ENCODE measurements at places on chromosomes 7 and 10.

- no peak for DNase-seq
Observed at GRCh38 chr10:33674986-33675599, 340.6 kb upstream of the NRP1 start.

DNA sequence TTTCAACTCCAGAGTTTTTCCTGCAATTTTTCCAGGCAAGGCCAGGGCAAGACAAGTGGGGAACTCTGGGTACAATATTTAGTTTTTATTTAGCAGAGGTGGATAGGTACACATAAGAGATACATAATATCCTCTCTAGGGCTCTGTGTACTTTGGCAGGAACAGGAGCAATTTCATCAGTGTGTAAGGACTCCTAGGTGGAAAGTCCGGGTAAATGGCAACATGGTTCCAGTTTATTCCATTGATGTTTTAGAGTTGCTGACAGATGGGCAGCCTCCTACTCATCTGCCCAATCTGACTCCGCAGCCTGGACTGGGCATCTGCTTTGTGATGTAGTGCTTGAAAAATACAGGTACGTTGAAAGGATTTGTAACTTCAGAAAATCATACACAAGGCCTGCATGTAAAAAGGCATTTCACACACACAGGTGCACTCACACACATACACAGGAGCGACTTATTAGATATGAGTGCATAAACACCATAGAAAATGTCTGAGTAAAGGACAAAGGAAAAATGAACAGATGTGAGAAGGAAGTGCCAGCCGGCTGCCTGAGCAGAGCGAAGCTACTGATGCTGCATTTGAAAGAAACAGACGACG is 5.7 kb downstream of the PON1 start:
- DNase-seq = no peak

GRCh38 chr10:66180581-66181318 is 745.1 kb upstream of the LRRTM3 start:
- no peak for DNase-seq

DNA sequence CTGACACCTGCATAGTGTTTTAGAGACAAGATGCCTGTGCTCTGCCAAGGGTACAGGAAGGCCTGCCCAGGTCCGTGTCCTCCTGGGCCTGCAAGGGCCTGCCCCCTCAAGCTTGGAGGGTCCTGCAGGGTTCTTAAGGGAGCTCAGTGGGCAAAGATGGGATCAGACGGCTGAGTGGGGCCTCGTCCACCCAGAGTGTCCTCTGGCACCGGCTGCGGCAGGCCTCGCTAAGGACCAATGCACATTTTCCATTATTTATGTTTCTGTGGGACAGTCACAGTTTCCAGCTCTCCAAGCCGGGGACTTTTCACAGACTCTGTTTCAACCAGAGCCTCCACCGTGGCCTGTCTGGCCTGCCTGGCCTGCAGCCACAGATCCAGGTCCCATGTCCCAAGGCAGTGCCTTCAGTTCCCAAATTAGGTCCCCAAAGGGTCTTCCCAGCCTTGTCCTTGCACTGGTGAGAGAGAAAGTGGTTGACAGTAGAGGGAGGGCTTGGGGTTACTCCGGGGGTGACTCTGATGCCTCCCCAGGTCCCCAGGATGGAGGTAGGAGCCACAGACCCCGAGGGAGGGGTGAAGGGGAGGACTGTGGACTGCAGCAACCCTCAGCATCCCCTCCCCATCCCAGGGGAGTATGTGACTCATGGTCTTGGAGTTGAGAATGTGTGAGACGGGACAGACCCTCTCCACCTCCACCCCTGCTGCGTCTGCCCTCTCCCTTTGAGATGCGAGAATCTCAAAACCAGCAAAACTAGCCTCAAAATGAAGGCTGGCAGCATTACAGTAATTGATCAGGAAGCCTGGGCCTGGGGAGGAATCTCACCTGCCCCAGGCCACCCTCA is 14.8 kb downstream of the MYL10 start:
- DNase-seq = no peak

DNA sequence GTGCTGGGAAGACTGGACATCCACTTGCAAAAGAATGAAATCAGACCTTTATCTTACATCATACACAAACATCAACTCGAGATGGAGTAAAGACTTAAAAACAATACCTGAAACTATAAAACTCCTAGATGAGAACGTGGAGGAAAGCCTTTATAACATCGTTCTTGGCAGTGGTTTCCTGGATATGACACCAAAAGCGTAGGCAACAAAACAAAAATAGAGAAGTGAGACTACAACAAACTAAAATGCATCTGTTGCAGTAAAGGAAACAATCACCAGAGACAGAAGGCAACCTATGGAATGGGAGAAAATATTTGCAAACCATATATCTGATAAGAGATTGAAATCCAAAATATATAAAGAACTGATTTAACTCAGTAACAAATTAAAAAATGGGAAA is 33.3 kb downstream of the CC2D2B start:
- DNase-seq = no peak

Measured in stimulated activated CD8-positive, alpha-beta memory T cell treated with anti-CD3 and anti-CD28 coated beads, Interleukin-7, amount 100 ng/mL, for 4 hours (primary cell).